ENCODE measurements at places on chromosomes 12 and 14. TPM values are rescaled to one million over a fixed set of nuclear protein-coding genes. Genes with fewer than 3 reads are reported as not detected.

The TOMM20L gene
- total RNA-seq = not detected

The CCDC38 gene
- total RNA-seq = not detected

The PYGL gene
- total RNA-seq = 150 TPM

The ATL1 gene
- 5.9 TPM for total RNA-seq

The RNASE3 gene
- total RNA-seq = not detected
